Kidney (tissue), 22 donors: ENCODE measurements at places on chromosomes 7 and 10. TPM values are rescaled to one million over a fixed set of nuclear protein-coding genes. Genes with fewer than 3 reads are reported as not detected.
A peak's percentile ranks its signal among the peaks of the same experiment; 100 is the strongest.

DNA sequence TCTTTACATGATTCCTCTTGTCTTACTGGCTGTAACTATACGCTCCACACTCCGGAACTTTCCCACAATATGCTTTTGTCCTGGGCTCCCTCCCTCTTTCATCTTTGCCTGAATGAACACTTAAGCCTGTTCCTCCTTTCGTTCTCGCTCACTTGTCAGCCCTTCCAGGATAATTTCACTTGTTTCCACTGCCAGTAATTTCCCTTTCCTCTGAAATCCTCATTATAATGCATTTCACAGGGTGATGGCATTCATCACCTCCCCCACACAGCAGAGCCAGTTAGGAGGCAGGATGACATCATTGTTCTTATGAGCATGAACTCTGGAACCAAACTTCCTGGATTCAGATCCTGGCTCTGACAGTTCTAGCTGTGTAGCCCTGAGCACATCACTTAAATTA, 372.6 kb downstream of the GPR158 start:
- DNase-seq, result peak; percentile 24

DNA sequence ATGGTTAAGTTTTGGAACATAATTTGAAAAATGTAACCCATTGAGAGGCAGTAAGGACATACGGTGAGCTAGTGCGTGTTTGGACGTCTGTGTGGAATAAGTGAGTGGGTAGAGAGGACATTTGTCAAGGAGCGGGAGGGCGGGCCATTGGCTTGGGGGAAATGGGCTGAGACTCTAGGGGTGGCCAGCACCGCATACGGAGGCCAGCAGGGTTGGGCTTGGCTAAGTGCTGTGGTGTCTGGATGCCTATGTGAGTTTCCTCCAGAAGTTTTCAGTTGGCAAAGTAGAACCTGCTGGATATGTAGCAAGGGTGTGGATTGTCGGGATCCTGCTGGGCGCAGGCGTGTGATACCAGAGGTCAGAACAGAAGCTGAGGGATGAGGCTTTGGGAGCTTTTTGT, 103.0 kb downstream of the TCF7L2 start:
- no peak for DNase-seq

Gene MICALL2
- total RNA-seq, result 53.4 TPM

Gene DNAH11
- total RNA-seq, result 2.3 TPM

DNA sequence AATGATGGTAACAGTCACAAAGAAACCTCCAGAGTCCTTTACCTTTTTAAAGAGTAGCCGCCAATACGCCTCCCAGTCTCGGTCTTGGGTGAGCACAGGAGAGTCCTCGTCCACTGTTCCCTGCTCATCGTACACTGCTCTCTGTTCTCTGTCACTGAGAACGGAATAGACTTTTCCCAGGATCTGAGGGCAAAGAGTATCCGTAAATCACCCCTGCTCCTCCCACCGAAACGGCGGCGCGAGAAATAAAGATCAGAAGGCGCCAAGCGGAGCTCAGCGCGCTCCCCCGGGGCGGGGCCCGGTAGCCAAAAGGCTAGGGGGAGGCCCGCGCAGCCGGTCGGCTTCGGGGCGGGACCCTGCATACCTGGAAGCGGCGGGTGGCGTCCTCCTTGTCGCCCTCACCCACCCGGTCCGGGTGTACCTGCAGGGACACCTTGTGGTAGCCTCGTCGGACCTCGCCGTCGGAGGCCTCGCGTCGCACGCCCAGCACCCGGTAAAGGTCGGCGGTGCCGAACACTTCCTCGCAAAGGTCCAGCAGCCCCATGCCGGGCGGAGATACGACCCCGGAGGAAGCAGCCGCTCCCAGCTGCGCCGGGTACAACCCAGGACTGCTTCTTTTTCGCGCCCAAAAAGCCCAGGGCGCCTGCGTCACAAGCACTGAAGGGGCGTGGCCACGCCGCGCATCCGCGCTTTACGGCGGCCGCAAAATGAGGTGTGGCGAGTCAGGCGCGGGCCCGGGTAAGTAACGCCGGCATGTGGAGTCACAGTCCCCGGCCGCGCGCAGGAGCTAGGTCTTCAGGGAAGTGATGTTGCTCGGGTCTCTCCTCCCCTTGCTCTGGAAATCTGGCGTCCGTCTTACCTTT, at the start of gene DNAJC9:
TSS of gene DNAJC9 (minus strand) at position 610 of the 863 bp plus-strand sequence. CDS start at position 544, 66 bp downstream.
- DNase-seq, result peak; percentile 97

- DNase-seq, result no peak
Measured at GRCh38 chr10:100977436-100977835, 8.1 kb downstream of the SEMA4G start.

GRCh38 chr7:6175645-6176044, 96.8 kb downstream of the CYTH3 start:
- peak; percentile 9 for DNase-seq

DNA sequence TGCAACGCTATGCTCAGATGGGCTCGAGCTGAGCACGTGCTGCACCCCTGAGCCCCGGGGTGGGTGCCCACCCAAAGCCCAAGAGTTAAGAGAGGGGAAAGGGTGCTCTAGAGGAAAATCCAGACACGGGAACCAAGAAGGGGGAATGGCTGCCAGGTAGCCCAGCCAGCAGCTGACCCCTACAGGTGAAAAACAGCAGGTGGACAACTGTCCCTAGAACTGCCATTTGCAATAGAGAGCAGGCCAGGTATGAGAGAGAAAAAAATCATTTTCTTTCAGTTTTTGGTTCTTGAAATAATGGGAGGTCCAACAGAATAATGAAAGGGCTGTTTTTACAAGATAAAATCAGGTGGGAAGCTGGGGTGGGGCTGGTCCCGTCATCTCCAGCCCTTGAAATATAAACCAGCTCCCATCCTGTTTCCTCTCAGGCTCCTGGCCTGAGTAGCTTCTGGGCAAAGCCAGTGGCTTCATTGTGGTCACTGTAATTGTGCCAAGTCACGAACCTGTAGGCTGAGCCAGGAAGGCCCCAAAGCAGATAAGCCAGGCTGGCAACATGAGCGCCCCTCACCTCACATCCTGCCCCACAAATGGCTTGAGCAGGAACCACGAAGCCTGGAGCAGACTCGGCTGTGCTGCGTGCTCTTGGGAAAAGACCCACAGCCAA, 257.8 kb downstream of the SNX10 start:
- DNase-seq, result no peak

Gene IQCE
- total RNA-seq, result 27.8 TPM

Gene ARL3
- 16.3 TPM for total RNA-seq

Gene FAM24B
- total RNA-seq, result 3.8 TPM

- DNase-seq, result no peak
Measured at GRCh38 chr7:153530441-153530840, 521.8 kb upstream of the DPP6 start.

- DNase-seq, result no peak
Measured at GRCh38 chr10:98316170-98316569, 48.2 kb upstream of the LOXL4 start.

GRCh38 chr10:20415684-20416083, 481.4 kb downstream of the NEBL start:
- DNase-seq, result no peak

DNA sequence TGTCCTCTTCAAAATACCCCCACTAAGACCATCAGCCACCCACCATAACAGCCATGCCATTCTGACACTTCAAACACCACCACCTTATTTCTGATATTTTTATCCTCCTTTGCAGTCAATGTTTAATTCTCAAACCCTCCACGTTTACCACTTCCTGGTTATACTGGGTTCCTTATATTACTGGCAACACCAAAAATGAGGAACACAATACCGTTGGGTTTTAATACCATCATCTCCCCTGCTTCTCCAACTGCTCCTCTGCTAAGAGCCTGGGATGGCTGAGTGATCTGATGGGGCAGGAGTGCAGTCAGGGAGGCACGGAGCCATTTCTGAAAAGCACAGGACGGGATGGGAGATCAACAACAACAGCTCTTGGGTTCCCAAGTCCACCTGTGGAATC, 140.5 kb downstream of the CHCHD3 start:
- DNase-seq, result no peak

- DNase-seq, result no peak
Measured at GRCh38 chr10:3137958-3138726, 34.4 kb downstream of the PITRM1 start.

Gene CHRM2
- total RNA-seq, result not detected
